ENCODE measurements at places on chromosomes 3 and 15.

GRCh38 chr3:89303701-89304100, 196.3 kb downstream of the EPHA3 start:
- no peak for DNase-seq

DNA sequence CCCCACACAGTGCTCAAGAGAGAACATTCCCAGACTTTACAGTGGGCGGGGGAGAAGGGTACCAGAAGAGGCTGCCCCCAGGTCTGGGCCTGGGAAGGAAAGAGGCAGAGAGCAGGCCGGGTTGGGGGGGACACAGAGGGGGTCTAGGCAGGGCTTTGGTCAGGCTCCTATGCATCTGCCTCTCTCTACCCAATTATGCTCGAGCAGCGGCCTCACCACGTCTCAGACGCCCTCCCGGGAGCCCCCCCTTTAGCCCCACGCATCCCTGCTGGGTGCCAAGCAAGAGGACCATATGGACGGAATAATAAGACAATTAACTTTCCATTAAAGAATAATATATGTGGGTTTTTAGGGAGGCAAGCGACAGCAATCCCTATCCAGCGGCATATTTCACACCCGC, 32.8 kb downstream of the CACNA2D2 start:
- no peak for DNase-seq

DNA sequence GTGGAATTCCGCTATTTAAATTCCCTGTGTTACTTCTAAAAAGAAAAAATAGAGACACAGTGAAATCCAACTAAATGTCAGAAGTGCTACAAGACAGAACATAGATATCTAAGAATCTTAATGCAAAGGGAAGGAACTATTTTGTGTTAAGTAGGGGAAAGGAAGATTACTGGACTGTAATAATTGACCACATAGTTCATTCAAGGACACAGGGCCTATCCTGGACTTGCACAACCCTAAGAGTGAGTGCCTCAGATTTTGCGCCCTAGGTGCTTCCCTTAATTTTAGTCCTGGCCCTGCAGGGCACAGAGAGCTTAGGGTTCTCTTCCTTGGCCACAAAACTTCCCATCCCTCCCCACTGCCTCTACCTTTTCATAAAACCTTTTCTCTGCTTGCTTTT, 3.5 kb upstream of the IL20RB start:
- DNase-seq, result no peak

DNA sequence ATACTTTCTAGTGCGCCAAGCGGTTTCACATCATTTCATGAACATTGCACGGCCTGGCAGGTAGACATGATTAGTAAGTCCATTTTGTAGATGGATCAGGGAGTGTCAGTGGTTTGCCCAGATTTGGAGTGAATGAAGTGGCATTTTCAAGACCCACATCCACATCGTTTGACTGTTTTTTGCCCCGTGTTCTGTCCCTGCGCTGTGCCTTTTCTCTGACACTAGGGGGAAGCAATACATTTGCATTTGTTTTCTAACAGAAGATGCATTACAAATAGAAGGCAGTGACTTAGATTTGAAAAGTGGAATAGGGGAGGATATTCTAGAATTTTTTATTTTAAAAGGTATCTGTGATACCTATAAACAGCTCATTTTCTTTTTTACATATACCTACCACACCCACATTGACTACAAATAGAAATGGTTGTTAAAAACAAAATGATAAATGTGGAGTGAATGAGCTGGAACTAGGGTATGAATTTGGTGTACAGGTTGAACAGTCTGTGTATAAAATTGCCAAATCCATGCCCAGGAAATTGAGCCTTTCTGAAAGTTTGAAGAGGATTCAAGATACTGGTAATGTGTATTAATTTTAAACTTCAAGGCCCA, 98.0 kb downstream of the USP13 start:
- no peak for DNase-seq

GRCh38 chr15:100931143-100931890, 12.2 kb downstream of the LRRK1 start:
- no peak for DNase-seq

Data from CD8-positive, alpha-beta T cell (primary cell).